ENCODE measurements at places on chromosomes 6 and 20.

DNA sequence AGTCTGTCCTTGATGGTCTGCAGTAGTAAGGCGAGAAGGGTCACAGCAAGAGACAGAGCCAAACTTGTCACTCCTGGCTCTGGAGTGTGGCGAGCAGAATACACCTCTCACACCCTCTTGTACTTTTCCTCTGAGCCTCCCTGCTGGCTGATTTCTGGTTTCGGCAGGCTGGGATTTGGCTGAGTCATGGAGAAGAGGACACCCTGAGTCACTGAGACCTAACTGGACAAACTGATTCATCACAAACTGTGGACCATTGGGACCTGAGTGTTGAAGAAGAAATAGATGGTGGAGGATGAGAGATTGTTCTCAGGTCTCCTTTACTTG, 101.7 kb downstream of the F13A1 start:
- H3K27ac ChIP-seq, result no peak overlapping the region
- H3K4me3 ChIP-seq, result no peak overlapping the region
- H3K27me3 ChIP-seq, result peaks cover 8% of the 10 kb centered on the region
- H3K4me1 ChIP-seq, result no peaks in the 10 kb centered on the region

- DNase-seq, result no peak
- H3K4me3 ChIP-seq, result no peak overlapping the region
- H3K27me3 ChIP-seq, result peaks cover 42% of the 10 kb centered on the region
- no peaks in the 10 kb centered on the region for H3K36me3 ChIP-seq
- no peak overlapping the region for H3K27ac ChIP-seq
- no peaks in the 10 kb centered on the region for H3K4me1 ChIP-seq
Observed at GRCh38 chr6:6906570-6907213, 201.1 kb upstream of the RREB1 start.

- DNase-seq, result no peak
- no peaks in the 10 kb centered on the region for H3K36me3 ChIP-seq
- H3K4me1 ChIP-seq, result no peaks in the 10 kb centered on the region
- no peak overlapping the region for H3K4me3 ChIP-seq
- no peaks in the 10 kb centered on the region for H3K27me3 ChIP-seq
- H3K27ac ChIP-seq, result no peak overlapping the region
Observed at GRCh38 chr6:74256381-74256780, 560.4 kb downstream of the CD109 start.

DNA sequence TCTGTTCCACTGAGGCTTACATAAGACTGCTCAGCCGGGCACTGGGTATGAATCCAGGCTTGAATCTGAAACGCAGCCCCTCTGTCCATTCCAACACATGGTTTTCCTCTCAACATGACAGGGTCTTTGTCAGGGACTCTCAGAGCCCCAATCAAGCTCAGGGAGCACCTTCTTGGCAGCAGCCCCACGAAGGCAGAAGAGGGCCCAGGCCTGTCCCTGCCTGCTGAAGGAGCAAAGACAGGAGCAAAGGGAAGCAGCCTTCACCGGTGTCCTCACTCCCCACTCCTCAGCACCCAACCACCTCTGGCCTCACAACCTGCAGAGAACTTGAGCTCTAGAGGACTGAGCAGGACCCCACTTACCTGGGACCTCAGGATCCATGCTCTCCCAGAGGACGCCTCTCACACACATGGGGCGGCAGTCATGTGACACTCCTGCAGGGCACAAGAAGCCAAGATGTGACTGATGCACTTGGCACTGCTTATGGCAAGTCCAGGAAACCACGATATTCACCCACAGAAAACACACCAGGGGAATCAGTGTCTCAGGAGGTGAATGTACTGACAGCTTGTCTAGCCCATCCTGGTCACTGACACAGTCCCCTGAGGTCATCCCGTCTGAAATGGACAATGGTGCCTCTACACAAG, 4.3 kb downstream of the SNHG17 start:
- peaks cover 55% of the 10 kb centered on the region for H3K4me1 ChIP-seq
- H3K4me3 ChIP-seq, result no peak overlapping the region
- H3K27me3 ChIP-seq, result no peaks in the 10 kb centered on the region
- no peak overlapping the region for H3K27ac ChIP-seq
- peaks cover 77% of the 10 kb centered on the region for H3K36me3 ChIP-seq

DNA sequence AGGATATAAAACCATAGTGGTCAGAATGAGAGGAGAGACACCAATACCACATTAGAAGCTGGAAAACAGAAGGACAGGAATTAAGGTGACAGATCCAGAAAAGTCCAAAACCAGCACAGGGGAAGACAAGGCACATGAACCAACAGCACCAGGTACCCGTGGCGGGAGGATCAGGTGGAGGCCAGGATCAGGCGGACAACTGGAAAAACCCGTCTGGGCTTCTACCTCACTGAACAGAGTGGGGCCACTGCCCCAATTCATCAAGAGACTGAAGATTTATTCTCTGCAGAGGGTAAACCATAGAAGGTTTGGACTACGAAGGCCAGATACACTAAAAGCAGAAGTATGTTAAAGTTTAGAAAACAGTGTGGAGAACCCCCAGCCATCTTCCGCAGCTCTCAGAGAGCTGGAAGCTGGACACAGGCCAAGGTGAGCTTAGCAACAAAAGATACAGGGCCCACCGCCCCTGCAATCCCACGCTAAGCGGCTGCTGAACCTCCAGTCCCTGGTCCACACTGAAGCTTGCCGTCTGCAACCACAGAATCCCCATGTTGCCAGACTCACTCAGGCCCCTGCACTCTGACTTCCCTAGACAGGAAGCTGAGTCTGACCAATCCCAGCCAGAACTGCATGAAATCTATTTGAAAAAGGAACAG, 29.9 kb downstream of the ABHD12 start:
- H3K27ac ChIP-seq, result no peak overlapping the region
- peaks cover 2% of the 10 kb centered on the region for H3K36me3 ChIP-seq
- H3K4me3 ChIP-seq, result no peak overlapping the region
- no peaks in the 10 kb centered on the region for H3K27me3 ChIP-seq
- DNase-seq, result no peak

DNA sequence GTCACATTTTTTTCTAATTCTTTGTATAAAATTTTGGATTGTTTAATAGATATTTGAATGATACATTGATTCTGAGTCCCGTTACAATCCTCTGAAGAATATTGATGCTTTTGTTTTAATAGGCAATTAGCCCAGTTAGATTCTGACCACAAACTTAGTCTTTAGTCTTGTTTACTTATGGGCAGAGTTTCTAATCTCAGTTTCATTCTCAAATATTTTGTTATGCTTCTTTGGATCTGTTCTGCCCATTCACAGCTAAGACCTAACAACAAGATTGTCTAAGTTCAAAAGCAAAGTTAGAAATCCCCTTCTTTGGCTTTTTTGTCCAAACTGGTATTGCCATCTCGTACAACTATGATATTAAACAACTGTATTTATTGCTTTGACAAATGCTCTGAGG, 58.0 kb downstream of the TBXT start:
- no peak for DNase-seq
- H3K27ac ChIP-seq, result no peak overlapping the region
- H3K36me3 ChIP-seq, result no peaks in the 10 kb centered on the region
- H3K27me3 ChIP-seq, result peaks cover 18% of the 10 kb centered on the region

Data from activated naive CD4-positive, alpha-beta T cell treated with anti-CD3 and anti-CD28 coated beads, Interleukin-2, amount 10 ng/mL, durations not matched to agents 7 days and 5 days (primary cell).